ENCODE measurements at places on chromosomes 7 and 10.

DNA sequence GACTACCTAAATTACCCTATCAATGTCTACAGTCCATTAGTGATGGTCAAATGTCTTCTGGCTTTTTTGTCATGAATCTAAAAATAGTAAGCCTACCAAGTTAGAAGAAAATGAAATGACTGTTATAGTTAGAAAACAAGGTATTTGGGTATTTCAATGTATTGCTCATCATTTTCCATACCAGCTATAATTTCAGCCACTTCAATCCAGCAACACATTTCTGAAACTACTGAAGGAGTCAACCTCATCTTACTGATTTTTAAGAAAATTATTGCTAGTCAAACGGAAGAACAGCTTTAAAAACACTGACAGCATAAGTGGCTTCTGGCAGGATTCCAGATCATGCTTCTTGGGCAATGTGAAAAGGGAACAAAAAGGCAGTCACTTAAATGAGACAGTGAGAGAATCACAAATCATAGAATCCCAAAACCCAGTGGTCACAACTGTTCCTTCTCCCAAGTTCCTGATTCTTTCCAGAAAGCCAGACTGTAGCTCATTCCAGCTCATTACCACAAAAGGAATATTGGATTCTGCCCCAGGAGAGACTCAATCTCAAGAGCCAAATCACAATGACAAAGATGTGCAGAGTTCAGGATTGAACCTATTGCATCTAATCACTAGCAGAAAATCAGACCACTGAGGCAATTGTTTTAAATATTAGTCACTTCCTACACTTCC is 61.2 kb upstream of the LRRN3 start:
- DNase-seq, result peak; percentile 81

DNA sequence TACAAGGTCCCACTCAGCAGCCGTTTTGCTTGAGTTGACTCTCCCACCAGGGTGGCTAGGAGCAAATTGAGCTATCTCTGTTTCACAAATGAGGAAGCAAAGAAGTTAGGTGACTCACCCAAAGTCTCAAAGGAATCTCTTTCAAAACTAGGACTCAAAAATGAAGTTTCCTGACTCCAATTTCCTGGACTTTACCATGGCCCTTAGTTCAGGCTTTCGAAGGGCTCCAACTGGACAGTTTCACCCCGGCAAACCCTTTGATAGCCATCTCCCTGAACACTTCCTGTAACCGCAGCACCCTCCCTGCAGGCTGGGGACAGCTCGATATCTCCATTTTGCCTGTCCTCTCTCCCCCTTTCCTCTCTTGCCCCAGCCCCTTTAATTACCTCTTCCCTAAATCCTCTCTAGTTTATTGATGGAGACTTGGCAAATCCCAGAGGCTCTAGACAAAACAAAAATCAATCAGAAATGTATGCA is 4.7 kb upstream of the AFAP1L2 start:
- peak; percentile 35 for DNase-seq

DNA sequence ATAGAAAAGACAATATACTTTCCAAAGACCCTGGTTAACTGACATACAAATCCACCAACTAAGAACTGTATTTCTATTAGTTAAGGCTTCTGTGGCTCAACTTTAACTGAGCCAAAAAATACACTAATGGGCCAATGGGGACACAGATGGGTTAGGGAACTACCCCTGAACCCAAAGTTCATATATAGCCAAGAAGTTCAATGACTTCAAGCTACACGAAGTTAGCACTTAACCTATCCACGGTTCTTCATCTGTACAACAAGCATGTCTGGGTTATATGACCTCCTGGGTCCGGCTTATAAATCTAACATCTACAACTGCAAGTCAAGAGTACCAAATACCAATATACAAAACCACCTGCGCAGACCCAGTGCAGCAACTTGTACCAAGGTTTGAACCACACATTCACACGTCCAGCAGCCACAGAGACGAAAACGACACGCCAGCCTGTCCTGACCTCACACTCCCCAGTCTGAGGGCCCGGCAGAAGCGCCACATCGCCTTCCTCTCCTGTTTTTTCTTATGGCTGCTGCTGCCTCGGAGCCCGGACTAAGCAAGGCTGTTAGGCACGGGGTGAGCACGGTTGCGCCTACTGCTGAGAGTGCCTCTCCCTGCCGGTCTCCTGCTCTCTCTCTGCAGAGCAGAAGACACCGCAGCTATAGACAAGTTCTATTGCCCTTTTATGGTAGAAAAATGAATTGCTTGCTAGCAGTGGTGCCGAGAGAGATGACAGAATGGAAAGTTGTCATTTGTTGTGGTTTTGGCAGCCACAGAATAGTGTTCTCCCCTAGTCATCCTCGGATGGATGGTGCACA is 86.3 kb downstream of the RNF216 start:
- peak; percentile 31 for DNase-seq

GRCh38 chr10:7971949-7972348 is 82.5 kb upstream of the GATA3 start:
- DNase-seq, result no peak

- DNase-seq, result no peak
These were observed 157.4 kb downstream of the FRMD4A start for GRCh38 chr10:14173391-14173705.

DNA sequence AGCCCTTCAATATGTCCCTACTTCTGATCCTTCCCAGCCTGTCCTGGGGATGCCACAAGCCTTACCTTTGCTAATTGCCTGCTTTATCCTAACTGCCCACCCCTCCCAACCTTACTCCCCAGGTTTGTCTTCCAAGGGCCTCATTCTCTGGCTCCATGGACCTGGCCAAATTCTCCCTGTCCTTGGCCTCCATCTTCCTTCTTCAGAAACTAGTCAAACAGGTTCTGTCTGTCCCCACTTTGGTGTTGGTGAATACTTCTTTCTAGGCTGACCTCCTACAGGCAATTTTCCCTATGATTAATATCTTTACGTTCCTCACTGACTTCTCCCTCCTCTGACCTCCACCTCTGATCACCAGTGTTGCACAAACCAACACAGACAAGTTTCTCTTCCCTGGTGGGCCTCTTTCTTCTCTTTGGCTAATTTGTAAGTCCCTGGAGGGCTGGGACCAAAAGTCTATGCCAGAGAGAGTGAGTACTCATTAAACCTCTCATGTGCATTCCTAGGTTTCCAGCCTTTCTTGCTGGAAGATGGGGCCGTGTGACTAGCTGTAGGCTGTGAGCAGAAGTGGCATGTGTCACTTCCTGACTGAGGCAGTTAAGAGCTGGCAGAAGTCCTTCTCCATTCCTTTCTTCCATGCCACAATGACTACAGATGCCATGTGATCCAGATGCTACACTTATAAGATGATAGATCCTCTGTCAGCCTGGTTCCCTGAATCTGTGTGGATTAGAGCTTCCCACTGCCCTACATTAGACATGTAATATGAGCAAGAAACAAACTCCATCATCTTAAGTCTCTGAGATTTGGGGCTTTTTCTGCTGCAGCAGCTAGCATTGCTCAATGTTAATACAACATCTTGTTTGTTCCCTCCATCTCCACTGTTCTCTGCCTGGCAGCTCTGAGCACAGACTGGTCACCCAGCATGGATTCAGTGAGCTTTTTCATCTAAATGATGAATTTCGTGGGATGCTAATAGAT is 382.7 kb downstream of the RPS24 start:
- peak; percentile 80 for DNase-seq

DNA sequence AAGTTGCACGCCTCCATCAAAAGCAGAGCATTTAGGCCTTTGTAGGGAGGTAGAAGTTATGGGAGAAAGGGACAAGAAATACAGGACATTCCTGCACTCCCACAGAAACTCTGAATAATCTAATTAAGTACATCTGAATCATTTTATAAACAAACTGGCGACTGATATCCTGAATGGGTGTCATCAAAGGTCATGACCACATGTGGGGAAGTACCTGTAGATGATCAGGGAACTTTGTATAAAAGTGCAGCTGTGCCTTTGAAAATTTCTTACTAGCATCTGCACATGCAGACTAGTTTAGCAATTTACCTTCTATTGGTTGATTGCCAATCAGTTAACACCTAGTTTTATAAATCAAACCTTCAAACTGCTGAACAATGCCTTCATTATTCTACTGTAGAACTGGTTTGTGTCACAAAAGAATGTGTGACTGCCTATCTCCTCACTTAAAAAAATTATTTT is 17.1 kb downstream of the STEAP4 start:
- peak; percentile 61 for DNase-seq

- peak; percentile 89 for DNase-seq
These were observed 63.0 kb downstream of the VOPP1 start for GRCh38 chr7:55509322-55509721.

DNA sequence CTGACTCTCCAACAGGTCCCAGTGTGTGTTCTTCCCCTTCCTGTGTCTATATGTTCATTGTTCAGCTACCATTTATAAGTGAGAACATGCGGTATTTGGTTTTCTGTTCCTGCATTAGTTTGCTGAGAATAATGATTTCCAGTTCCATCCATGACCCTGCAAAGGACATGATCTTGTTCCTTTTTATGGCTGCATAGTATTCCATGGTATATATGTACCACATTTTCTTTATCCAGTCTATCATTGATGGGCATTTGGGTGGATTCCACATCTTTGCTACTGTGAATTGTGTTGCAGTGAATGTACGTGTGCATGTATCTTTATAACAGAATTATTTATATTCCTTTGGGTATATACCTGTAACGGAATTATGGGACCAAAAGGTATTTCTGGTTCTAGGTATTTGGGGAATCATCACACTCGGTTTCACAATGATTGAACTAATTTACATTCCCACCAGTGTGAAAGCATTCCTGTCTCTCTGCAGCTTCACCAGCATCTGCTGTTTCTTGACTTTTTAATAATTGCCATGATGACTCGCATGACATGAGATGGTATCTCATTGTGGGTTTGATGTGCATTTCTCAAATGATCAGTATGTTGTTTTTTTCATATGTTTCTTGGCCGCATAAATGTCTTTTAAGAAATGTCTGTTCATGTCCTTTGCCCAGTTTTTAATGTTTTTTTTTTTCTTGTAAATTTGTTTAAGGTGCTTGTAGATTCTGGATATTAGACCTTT is 60.2 kb downstream of the LSMEM1 start:
- DNase-seq, result no peak

GRCh38 chr7:153408360-153409335 is 643.5 kb upstream of the DPP6 start:
- DNase-seq, result no peak

DNA sequence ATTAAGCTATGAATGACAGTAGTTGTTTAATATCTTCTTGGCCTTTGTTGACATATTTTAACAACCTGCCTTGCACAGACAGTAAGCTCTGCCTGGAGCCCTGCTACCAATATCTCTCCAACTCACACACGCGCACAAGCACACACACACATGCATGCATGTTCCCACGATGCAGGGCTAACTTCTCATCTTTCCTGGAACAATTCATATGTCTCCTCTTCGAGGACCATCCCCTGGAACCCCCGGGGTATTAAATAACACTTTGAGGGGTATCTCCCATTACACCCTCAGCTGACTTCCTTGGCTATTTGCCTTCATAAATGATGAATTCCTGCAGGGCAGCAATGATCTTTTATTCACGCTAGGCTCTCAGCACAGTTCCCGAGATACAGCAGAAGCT is 258.0 kb downstream of the TRIL start:
- no peak for DNase-seq

GRCh38 chr7:150502519-150502918 is 12.2 kb upstream of the GIMAP7 start:
- no peak for DNase-seq

DNA sequence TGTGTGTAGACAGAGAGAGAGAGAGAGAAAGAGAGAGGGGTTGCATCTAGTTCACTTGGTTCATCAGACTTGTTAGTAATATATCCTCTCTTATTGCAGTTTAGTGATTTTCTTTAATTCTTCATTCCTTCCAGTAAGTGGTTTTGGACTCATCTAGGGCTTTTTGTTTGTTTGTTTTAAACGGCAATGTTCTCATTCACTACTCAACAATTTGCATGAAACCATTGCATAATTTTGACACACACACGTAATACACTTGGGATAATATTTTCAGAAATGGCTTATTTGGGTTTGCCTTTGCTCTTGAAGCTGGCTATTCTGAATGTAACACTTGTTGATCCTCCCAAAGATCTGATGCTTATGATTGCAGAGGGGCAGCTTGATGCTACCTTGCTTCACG is 16.4 kb upstream of the ZNF32 start:
- DNase-seq, result no peak

DNA sequence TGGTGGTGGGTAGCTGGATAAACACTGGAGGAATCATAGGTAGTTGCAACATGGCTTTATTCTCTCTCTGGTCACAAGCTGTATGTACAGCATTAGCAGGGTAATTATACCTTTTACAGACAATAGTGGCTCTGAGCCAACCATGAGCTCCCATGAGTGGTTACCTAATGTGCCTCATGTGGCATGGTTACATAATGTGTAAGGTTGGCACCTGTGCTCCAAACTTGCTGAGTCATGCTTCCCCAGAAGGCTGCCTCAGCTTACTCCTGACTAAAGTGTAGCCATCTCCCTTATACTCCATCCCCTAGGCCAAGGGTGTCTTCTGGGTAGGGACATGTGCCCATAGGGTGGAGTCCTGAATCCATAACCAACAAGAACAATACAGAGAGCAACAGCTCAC is 345.3 kb upstream of the SEMA3C start:
- DNase-seq, result no peak

- DNase-seq, result peak; percentile 61
These were observed 104.5 kb upstream of the ZPBP start for GRCh38 chr7:50197549-50197948.

DNA sequence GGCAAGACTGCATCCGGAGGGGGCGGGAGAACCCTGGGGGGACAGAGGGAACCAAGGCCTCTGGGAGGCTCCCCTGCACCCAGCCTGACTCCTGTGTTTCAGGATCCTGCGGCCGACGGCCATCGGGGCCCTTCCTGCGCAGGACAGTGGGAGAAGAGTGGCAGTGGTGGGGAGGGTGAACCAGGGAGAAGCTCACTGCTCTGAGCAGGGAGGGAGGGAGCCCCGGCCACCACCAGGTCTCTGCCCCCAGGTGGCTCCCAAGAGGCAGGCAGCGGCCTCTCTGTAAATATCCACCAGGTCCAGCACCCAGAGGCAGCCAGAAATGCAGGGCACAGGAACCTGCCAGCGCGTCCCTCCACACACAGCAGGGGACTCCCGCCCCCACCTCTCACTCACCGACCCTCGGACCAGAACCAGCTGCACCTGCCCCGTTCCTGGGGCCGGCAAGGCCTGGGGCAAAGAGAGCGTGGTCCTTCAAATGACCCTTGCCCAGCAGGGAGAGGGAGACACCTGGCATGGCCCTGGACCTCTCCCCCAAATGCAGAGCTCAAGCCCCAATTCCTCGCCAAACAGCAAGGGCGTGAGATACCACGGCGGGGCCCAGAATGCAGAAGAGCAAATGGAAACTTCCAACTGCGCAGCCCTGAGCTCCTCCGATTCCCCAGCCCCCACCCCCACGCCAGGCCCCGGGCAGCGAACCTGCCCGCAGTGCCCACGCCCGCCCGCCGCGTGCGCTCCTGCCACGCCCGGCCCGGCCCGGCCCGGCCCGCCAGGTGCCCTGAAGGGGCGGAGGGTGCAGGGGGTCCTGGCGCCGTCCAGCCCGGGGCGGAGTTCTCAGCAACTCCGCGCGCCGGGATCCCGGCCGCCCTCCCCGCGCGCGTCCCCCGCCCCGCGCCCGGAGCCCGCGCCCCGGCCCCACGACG is 805 bp downstream of the RASGEF1A start:
- peak; percentile 21 for DNase-seq

All from suppressor macrophage treated with lipopolysaccharide for 1 hour (primary cell).